SK-N-SH (cell line): ENCODE measurements at places on chromosomes 16 and 17. TPM values are rescaled to one million over a fixed set of nuclear protein-coding genes. Genes with fewer than 3 reads are reported as not detected.

DNA sequence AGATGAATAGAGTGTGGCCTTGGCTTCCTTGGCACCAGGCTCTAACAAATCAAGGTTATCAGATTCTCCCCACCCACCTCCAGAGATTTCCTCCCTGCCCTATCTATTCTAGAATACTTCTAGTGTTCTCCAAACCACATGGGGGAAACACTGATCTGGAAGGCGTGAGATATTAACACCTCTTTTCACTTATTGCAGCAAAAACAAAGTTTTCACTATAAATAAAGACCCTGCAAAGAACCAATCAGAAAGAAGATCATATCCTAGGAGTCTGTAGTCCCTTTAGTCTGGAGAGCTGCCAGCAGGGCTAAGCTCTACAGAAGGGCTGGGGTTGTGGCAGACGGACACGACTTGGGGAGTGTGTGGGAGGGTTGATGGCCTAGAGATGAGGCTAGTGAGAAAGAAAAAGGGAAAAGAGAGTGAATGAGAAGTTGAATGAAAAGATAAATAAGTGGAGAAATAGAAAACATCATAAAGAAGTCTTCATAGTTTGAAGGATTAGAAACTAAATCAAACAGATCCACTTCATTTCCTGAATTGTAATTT, 8.6 kb upstream of the SKAP1 start:
- no peak for DNase-seq

The PRAC2 gene
- polyA plus RNA-seq, result not detected in 2 replicates

The KRT13 gene
- polyA plus RNA-seq, result 0.39 and 0.67 TPM in 2 replicates

The ARMC7 gene
- 7.3 and 10.8 TPM in 2 replicates for polyA plus RNA-seq

DNA sequence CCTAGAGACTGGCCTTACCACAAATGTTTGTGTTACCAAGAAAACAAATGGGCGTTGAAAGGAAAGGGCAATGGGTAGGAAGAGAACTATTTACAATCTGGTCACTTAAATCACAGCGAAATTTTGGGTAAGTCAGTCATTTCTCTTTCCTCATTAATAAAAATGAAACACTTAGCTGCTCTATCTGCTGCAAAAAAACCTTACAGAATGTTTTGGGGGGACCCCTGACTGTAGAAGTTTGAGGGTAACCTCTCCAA, 742 bp upstream of the NUTF2 start:
- DNase-seq, result no peak

DNA sequence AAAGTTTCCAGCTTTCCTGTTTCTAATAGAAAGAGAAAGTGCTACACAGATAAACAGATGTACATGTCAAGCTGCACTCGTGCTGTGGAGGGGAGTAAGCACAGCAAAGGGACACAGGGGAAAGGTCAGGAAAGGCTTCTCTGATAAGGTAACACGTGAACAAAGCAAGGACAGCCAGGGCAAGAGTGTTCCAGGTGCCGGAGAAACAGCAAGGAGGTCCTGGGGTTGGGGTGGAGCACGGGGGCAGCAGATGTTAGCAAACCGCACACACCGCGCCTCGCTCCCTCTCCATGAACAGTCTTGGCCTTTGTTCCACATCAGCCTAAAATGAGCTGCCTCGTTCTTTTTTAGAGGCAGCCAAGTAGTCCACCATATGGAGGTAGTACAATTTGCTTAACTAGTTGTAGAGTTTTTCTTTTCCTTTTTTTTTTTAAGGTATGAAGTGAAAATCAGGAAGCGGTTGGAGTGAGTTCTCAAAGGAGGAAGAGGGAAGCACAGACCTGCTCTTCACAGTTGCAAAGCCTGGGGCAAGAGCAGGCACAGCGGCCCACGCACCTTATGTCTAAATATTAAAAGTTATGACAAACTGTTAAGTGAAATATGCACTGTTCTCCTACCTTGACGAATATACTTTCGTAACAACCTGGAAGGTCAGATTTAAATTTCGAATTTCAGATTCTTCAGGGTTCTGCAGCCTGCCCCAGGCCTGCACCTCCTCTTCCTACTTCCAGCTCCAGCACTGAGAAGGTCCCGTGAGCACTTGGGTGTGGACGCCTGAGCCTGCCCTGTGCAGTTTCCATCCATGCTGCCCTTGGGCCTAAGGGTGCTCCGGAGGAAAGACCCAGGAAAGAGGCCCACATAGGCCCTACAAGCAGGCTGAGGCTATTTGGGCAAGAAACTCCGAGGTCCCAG, 41.5 kb upstream of the RPH3AL start:
- no peak for DNase-seq

The LRRC75A gene
- 1.2 and 1.3 TPM in 2 replicates for polyA plus RNA-seq

GRCh38 chr17:7443499-7444485, 1.1 kb upstream of the CHRNB1 start:
- DNase-seq, result no peak

DNA sequence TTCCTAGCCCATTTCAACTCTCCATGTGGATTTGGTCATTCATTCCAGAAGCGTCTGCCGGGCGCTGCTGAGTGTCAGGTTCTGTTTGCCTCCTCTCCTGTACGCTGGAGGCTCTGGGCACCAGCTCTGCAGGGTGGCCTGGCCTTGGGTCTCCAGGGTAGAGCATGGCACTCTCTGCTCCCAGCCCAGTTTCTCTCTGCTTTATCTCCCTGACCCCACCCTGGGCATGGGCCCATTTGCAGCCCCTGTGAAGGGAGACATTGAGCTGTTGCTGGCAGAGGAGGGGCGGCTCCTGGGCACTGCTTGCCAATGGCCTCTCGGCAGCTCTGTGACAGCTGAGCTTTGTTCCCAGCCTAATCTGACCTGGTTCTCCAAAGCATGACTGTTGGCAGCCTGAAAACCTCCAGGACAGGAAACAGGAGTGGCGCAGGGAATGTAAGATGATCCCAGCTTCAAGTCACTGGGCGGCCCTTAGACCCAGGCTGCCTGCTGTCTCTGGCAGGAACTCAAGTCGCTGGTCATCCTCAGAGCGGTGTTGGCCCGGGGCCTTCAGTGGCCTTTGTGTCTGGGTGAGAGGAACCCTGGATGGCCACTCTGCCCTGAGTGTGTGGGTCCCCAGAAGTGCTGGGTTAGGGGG, 146.8 kb downstream of the SEC14L1 start:
- DNase-seq, result peak; percentile 80

DNA sequence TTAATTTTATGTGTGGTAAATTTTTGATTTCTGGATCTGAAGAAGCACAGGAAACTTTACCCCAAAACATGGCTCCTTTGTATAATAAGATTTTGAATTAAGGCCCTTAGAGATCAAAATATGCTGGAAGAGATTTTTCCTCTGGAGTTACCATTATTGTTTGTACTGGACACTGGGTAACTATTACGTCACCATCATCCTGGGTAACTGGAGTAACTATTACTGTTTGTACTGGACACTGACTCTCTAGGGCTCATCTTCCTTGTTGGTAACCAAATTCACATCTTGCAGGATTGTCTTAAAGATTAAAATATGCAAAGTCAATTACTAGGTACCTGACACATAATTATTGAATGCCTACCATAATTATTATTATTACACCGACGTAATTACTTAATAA, 593.8 kb upstream of the GOT2 start:
- DNase-seq, result no peak

The LGALS9B gene
- not detected in 2 replicates for polyA plus RNA-seq

The CCL16 gene
- not detected in 2 replicates for polyA plus RNA-seq

The CRISPLD2 gene
- 5.3 and 6.3 TPM in 2 replicates for polyA plus RNA-seq

The ODAD4 gene
- polyA plus RNA-seq, result 1.1 and 1.6 TPM in 2 replicates

DNA sequence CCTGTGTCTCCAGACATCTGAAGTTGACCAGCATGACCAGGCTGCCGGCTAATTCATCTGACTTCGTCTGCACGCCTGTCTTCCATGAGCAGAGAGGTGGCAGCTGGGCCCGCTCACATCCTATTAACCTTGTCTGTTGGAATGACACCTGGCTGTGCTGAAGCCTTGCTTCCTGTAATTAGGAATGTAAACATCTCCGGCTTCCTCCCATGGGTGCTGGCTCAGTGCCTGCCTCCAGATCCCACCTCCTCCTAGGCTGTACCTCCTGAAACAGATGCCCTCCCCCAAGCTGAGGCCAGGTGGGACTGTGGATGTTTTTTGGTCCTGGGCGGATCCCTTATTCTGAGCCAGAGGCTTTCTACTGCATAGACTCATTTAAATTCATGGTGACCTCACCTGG, 296.3 kb downstream of the HS3ST4 start:
- no peak for DNase-seq

The PDILT gene
- not detected in 2 replicates for polyA plus RNA-seq

DNA sequence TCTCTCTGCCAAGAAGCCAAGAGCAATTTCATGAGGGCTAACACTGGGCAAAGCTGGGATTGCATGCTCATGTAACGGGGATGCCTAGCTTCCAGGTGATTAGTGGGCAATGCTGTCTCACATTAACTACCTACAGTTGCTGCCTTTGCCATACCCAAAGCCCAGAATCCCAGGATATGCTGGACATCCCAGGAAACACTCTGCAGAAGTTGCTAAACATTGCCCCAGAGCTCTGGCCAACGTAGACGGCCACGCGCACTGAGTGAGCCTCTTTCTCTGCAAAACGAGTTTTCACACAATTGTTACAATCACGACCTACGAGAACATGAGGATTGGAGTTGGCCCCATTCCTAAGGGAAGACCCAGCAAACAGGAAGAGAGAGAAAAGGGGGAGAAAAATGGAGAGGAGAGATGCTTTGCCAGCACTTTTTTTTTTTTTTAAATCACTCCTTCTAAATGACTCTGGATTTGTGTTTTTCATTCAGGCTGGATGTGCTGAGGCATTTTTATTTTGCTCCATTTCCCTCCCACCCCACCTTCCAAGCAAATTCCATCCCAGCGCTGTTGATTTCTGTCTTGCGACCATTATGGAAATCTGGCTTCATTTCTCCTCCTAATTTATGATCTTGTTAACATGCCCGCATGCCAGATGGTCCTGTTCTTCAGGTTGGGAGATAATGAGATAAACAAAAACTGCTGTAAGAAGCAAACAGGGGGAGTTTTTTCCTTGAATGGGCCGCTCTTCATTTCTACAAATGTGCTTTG, 112.8 kb upstream of the DNAH9 start:
- DNase-seq, result no peak

DNA sequence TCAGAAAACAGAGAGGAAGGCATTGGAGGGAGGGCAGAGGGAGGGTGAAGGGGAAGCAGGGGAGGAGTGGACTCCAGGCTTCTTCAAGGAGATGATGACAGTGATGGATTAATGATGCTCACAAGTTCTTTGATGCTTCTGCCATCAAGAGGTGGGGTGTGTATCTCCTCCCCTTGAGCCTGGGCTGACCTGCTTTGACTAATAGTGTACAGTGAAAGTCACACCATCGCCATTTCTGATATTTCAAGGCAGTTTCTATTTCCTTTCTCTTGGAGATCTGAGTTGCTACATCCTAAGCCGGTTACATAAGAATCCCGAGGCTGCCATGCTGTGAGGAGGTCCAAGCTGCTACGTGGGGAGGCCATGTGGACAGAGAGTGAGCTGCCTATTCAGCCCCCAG, 312.5 kb downstream of the MAF start:
- no peak for DNase-seq

DNA sequence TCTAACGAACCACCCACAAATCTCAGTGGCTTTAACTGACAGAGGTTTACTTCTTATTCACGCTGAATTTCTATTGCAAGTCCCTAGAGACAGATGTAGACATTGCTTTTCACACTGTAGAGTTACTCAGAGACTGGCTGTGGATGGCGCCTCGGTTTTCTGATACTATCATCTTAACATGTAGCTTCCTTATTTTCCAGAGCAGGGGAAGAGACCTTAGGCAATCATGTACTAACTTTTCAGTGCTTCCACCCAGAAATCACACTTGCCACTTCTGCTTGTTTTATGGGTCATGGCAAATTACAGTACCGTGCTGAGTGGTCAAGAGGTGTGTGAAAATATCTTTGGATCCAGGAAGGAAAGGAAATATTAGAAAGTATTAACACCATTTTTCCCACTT, 65.4 kb downstream of the MAF start:
- DNase-seq, result no peak

- no peak for DNase-seq
Measured at GRCh38 chr16:17343028-17343427, 127.7 kb downstream of the XYLT1 start.

The DPEP3 gene
- not detected in 2 replicates for polyA plus RNA-seq

The ABCA9 gene
- polyA plus RNA-seq, result 0.07 and 0.15 TPM in 2 replicates

DNA sequence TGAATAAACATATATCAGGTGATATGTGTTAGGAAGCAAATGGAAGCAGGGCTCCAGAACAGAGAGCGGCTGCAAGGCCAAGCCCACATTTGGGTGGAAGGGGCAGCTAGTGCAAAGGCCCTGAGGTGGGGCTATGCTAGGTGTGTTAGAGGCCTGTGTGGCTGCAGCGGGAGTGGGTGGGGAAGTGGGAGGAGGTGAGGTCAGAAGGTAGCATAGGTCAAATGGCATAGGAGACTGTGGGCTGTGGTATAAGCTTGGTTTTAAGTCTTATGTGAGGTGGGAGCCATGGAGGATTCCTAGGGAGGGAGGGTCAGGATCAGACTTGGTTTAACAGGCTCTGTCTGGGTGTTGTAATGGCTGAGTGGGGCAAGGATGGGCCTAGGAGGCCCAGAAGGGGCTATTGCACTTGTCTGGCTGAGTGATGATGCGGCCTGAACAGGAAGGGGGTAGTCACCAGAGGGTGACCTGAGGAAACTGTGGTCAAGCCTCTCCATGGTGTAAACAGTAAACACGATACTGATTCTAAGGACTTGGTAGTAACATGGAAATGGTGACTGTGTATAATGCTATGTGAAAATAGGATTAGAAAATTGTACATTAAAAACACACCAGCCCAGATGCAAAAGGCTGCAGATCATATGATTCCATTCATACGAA, 31.1 kb downstream of the RAI1 start:
- no peak for DNase-seq

- DNase-seq, result no peak
Measured at GRCh38 chr17:65485388-65486299, 75.8 kb downstream of the AXIN2 start.

- no peak for DNase-seq
Measured at GRCh38 chr16:50653633-50654519, 27.2 kb downstream of the SNX20 start.

- no peak for DNase-seq
Measured at GRCh38 chr17:74198694-74199093, 4.8 kb upstream of the RPL38 start.
